Suppressor macrophage (primary cell): ENCODE measurements at places on chromosomes 3 and 15.

DNA sequence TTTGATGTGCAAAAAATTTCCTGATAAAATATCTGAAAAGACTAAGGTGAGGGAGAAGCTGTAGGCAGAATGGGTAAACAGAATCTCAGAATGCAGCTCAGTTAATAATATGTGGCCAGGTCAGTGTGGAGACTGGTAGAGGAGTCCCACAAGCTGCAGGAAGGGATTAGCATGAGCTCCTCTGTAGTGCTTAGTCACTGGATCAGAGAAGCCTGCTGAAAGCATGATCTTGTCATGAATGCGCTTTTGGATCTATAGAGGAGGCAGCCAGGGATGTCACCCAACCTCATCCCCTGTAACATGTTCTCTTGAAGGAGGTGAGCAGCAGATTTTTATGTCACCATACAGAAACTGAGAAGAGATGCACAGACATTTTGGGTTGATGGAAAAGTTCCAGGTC lies 1035.3 kb upstream of the GBE1 start:
- DNase-seq, result no peak

- DNase-seq, result peak; percentile 14
These were observed 24.1 kb downstream of the DUT start for GRCh38 chr15:48355377-48355776.

DNA sequence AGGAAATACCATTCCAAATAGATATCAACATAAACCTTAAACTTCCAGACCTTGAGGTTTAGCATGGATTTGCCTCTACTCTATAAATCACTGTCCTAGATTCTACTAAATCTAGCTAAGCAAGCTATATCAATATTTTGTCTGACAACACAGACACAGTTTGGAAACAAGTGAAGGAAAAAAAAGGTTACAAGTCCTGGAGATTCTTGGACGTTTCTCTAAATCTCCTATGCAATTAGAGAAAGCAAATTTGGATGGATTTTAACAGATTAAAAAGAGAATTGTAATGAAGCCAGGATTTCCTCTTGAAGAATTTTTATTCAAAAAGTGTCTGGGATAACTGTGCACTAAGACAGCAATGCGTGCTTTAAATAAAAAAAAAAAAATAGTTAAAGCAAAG lies 441.1 kb upstream of the DPH6 start:
- no peak for DNase-seq

- DNase-seq, result no peak
These were observed 225.6 kb downstream of the CNTN6 start for GRCh38 chr3:1318296-1319005.

DNA sequence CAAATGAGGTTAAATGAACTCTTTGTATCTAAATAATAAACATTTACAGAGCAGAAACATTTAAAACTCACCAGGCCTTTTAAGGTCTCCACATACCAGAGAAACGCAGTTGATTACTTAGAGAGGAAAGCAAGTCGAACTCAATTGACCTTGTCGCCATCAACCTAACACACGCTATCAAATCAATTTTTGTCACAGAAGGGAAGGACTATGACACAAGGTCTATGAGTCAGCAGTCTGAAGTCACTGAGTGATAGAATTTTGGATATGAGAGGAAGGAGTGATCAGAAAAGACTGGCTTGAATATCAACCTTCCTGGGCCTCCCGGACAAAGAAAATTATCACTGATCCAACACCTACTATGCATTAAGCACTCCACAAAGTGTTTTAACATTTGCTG lies 514.4 kb upstream of the ZNF385D start:
- DNase-seq, result no peak

GRCh38 chr3:172467170-172467824 lies 19.0 kb upstream of the GHSR start:
- peak; percentile 26 for DNase-seq

DNA sequence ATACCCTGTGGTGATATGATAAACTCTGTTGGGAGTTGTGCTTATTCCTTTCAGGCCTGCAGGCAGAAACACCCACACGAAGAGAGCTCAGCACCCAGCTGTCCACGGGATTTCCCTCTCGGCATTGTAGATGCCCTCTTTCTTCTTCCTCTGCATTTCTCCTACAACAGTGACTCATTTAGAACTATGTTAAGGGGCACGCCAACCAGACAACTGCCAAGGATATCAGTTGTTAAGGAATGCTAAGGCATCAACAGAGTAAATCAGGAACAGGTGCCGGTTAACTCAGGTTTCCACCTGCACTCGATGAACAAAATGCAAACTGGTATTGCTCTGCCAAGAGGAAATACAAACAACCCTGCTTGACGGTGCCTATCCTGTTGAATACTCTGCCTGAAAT lies 270.0 kb upstream of the PEX5L start:
- no peak for DNase-seq

DNA sequence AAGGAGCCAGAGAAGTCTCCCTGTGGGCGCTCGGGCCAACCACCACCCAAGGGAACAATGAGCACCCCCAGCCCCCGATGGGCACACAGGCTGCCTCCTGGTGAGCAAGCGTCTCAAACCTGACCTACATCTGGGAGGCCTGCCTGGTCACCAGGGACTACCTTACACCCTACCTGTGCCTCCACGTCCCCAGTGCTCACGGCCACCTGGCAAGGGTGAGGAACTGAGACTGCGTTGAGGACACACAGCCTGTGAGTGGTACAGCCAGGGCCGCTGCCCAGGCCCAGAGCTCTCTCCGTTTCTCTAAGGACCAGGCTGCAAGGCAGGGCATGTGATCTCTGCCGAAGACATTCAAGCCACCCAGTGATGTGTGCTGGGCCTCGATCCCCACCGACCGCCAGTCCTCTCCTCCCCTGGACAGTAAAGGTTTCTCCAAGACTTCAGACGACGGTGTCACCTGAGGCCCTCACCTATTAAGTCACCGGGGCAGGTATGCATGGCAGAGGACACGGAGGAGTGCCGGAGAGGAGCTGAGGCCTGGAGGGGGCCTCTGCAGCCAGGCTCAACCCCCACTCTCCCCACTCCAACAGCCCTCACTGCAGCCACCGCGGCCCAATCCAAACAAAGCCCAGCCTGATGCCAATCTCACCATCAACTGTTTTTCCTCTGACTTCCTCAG lies 2.8 kb downstream of the GOLGA8A start:
- no peak for DNase-seq

DNA sequence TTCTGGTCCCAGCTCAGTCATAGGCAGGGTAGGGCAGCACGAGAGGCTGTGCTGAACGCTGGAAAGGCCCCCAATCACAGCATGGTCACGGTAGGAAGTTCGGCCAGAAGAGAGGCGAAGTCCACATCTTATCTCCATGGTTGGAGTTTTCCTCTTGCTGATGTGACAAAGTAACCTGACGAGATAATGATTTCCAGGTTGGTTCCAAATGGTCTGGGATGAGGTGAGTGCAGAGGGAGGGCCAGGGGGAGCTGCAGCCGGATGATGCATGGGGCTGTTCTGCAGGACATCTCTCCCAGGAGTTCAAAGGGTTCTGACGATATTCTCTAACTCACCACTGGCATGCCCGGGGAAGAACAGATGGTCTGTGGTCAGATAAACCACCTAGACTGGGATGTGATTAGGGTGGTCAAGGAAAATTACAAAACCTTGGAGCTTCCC lies 83.2 kb upstream of the WNT5A start:
- DNase-seq, result no peak

- peak; percentile 67 for DNase-seq
These were observed 42.5 kb downstream of the EEFSEC start for GRCh38 chr3:128195802-128196201.

- no peak for DNase-seq
These were observed 190.9 kb downstream of the NR2F2 start for GRCh38 chr15:96521386-96521785.

GRCh38 chr3:47121409-47121808 lies 42.5 kb downstream of the SETD2 start:
- no peak for DNase-seq

- no peak for DNase-seq
These were observed 532 bp upstream of the SELENOT start for GRCh38 chr3:150602426-150603152.

GRCh38 chr3:188266562-188267274 lies 112.8 kb downstream of the LPP start:
- DNase-seq, result no peak

GRCh38 chr3:186167646-186168395 lies 58.9 kb upstream of the ETV5 start:
- DNase-seq, result no peak

GRCh38 chr3:56989169-56989976 lies 71.1 kb upstream of the SPATA12 start:
- no peak for DNase-seq

GRCh38 chr15:38991701-38992100 lies 427.1 kb upstream of the RASGRP1 start:
- DNase-seq, result no peak

DNA sequence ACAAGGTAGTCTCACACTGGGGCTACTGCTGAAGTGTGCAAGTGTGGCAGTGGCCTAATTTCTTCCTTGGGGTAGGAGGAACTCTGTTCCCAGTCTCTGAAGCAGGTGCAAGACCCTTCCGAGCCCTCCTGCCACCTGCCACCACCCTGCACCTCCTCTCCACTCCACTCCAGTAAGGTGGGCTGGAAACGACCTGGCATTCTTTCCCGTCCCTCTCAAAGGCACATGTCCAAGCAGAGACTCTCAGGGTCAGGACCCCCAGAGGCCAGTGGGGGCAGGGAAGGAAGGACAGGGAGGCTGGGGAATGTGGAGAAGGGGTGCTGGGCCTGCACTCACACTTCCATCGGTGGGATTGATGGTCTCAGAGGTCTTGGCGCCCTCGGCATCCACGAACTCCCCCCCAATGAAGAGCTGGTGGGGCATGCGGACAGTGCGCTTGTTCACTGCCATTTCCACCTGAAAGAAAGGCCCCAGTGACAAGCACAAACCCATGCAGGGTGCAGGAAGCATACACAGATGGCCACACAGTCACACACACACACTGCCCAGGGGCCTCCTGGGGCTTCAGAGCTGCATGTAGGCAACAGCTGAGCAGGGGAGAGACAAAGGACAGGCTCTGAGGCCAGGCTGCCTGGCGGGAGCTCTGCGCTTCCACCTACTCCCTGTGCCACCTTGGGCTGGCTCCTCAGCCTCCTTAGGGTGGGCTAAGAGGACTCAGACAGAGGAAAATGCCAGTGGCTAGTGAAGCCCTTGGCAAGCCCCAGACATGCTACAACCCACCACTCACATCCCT lies 43.8 kb downstream of the ALDH1L1 start:
- no peak for DNase-seq
